Adrenal gland (tissue), 19 donors: ENCODE measurements at places on chromosomes 13 and 19.

DNA sequence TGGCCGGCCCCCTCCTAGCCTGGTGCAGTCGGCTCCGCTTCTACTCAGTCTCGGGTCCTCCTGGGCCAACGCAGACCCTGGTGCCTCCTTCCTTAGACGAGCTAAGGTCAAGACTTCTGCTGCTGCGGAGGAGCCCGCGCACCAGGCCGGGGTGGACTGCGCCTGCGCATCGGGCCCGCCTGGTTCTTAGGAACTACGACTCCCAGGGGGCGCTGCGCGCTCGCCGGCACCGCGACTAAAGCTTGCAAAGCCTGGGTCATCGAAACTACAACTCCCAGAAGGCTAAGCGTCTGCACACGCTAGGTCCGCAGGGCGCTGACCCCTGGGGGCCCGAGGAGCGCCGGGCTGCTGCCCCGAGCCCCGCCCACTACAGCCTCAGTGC lies at the start of gene ZNF835:
Gene ZNF835 (minus strand): TSS at position 145 of the 382 bp plus-strand sequence. CDS start 6,559 bp downstream, outside the sequence.
- no peaks in the 10 kb centered on the region for H3K27me3 ChIP-seq
- peak; percentile 96 for DNase-seq
- H3K27ac ChIP-seq, result no peak within 1 kb of the TSS
- H3K4me1 ChIP-seq, result peaks cover 17% of the 10 kb centered on the region
- no peaks in the 10 kb centered on the region for H3K36me3 ChIP-seq
- H3K4me3 ChIP-seq, result peak within 1 kb of the TSS; percentile 53

GRCh38 chr19:10979951-10980381 lies 19.1 kb downstream of the SMARCA4 start:
- H3K27me3 ChIP-seq, result no peaks in the 10 kb centered on the region
- H3K27ac ChIP-seq, result no peak overlapping the region
- peaks cover 12% of the 10 kb centered on the region for H3K36me3 ChIP-seq
- DNase-seq, result peak; percentile 23
- H3K4me1 ChIP-seq, result peaks cover 19% of the 10 kb centered on the region
- H3K4me3 ChIP-seq, result no peak overlapping the region

DNA sequence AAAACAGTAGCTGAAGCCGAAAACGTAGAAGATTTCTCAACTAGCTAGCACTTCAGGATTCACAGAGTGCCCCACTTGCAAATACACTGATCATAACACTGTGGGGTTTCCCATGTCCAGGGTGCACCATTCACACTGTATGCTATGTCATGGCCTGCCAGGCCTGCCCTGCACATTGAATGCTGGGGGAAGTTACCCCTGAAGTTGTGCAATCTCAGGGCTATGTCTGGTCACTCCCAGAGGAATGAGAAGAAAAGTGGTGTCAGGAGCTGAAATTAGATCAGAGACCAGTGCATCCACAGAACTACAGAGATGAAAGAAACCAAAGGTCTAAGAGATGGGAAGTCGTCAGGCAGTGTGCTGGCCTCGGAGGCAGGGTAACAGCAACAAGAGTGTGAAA lies 196.8 kb downstream of the RAP2A start:
- no peaks in the 10 kb centered on the region for H3K36me3 ChIP-seq
- no peak for DNase-seq
- no peak overlapping the region for H3K4me3 ChIP-seq
- peaks cover 5% of the 10 kb centered on the region for H3K4me1 ChIP-seq

DNA sequence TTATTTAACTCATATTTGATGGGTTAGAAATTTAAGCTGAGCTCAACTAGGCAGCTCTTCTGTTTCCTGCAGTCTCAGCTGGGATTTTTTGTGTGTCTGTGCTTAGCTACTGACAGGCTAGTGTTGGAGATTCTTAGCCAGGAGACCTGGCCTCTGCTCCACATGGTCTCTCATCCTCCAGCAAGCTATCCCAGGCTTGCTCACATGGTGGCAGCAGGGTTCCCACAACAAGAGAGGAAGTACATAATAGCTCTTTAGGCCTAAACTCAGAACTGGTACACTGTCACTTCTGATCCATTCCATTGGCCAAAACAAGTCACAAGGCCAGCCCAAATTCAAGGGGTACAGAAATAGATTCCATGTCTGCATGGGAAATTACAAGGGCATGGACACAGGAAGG lies 406.2 kb downstream of the SUCLA2 start:
- no peak for DNase-seq
- no peaks in the 10 kb centered on the region for H3K4me1 ChIP-seq
- no peaks in the 10 kb centered on the region for H3K36me3 ChIP-seq
- H3K4me3 ChIP-seq, result no peak overlapping the region
- H3K27ac ChIP-seq, result no peak overlapping the region
- H3K27me3 ChIP-seq, result no peaks in the 10 kb centered on the region

DNA sequence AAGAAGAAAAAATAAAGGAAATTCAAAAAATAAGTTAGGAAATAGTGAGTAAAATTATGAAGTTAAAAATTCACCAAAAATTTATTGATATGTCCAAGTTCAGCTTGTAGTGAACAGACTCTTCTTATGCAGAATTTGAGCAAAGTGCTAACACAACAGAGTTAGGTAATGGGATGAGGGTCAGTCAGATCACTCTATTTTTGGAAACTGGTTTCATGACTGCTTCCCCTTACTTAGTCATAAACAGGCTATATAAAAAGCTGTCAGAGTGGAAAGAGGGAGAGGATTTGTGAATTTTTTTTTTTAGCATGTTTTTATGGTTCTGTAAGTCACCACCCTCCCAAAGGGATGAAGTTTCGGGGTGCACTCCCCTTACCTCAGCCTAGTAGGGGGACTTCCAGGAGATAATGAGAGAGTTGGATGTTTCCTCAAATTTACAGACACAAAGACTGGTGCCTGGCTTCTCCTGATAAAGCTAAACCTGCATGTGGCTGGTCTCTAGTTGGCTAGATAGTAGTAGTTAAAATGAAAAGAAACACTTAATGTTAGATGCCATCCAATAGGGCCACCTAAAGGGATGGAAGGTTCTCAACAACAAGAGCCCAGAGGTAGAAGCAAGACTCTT lies 4.5 kb downstream of the CPB2 start:
- peaks cover 11% of the 10 kb centered on the region for H3K4me1 ChIP-seq
- no peak overlapping the region for H3K4me3 ChIP-seq
- no peak for DNase-seq
- no peaks in the 10 kb centered on the region for H3K36me3 ChIP-seq
